Stimulated activated CD4-positive, alpha-beta T cell treated with anti-CD3 and anti-CD28 coated beads, Interleukin-1b, Interleukin-23, amount 100 ng/mL, for 1 hour (primary cell): ENCODE measurements at places on chromosomes 16 and 17.

GRCh38 chr17:72863526-72864211 is 228.8 kb downstream of the SLC39A11 start:
- no peak for DNase-seq

GRCh38 chr16:35174016-35174415 is 1714.6 kb downstream of the TP53TG3F start:
- DNase-seq, result no peak

- DNase-seq, result no peak
These were observed 865.9 kb downstream of the KCNJ2 start for GRCh38 chr17:71035226-71035625.

- no peak for DNase-seq
These were observed 35.8 kb downstream of the PTRH2 start for GRCh38 chr17:59671386-59671785.

DNA sequence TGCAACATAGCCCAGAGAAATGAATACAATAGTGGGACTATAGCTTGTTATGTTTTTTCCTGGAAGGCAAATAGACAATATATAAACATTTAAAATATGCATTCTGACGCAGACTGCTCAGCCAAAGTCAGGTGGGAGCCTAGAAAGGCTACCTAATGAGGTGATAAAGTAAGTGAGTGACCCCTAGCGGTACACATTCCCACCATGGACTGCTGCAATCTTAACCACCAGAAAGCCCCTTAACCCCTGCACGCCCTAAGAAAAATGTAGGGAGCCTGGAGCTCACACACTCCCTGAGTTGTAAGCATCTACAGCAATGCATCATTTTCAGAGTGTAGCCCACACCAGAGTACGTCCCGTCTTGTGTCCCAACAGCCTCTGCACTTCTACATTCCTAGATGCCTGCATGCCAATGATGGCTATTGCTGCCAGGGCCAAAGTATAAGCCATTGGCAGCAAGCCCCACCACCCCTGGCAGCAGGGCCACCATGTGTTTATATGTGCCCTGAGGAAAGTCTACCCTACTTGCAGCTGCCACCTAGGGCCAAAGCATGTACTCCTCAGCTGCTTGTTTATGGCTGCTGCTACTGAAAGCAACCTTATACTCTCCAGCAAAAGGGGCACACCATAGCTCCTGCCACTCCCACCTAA is 127.6 kb downstream of the KIF2B start:
- no peak for DNase-seq
